CD4-positive, alpha-beta T cell treated with Interleukin-1 beta for 1 hour (primary cell): ENCODE measurements at places on chromosomes 4 and X.

DNA sequence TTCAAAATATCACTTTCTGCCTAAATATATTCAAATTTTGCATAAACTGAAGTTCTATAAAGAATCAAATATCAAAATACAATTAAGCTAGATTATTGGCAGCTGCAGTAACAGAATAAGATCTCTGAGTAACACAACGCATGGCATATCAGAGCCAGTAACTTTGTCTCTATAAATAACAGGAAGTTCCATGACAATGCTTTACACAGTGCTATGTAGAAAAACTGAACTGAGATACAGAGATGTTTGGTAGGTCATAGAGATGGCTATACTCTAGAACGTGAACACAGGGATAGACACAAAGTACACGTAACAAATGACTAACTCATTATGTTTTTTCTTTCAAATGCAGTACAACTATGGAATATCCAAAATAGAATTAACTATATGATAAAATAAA, 18.2 kb downstream of the UBE2D3 start:
- DNase-seq = no peak

- DNase-seq = no peak
Observed at GRCh38 chrX:69185141-69185540, 19.9 kb upstream of the PJA1 start.

DNA sequence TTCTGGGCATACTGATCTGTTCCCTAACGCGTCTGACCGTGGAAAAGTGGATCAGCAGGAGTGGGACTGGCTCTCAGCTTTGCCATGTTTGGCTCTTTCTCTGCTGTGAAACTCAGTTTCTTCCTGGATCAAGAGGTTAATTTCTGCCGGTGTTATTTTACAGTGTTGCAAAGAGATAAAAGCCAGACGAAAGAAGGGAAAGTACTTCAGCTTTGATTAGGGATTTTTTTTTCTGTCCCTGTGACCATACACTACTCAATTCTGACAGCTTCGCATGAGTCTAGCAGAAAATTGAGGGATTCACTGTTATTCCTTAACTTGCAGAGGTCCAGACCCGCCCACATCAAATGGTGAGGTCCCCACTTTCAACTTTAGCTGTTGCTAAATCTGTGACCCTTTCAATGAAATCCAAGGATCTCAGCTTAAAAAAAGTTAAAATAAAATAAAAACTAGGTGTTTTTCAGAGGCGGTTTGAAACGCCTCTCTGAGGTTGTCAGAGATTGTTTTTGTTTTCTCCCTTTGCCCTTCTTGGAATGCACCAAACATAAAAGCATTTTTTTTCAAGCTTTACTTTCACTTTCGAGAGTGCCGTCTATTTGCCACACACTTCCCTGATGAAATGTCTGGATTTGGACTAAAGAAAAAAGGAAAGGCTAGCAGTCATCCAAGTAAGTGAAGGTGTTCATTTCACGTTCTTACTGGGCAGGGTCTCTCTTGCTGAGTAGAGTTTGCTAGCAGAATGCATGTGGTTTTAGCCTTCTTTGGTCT, at the start of gene TLR3:
Gene TLR3 (plus strand): TSS at position 576 of the 768 bp plus-strand sequence. CDS start 7,464 bp downstream, outside the sequence.
- no peak for DNase-seq

DNA sequence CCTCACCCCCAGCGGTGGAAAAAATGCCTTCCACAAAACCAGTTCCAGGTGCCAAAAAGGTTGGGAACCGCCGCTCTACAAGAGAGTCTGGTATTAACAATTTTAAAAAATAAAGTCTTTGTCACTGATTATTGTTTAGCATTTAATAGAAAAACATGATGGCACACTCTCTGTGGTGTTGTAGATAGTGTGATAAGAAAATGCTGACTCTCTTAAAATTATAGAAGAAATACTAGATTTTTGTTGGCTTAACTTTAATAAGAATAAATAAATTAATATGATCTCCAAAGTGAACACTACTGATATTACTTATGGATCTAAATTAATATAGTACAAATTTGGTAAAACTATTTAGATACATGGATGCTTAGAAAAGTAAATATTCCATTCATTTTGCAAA, 943.5 kb downstream of the CCSER1 start:
- no peak for DNase-seq

DNA sequence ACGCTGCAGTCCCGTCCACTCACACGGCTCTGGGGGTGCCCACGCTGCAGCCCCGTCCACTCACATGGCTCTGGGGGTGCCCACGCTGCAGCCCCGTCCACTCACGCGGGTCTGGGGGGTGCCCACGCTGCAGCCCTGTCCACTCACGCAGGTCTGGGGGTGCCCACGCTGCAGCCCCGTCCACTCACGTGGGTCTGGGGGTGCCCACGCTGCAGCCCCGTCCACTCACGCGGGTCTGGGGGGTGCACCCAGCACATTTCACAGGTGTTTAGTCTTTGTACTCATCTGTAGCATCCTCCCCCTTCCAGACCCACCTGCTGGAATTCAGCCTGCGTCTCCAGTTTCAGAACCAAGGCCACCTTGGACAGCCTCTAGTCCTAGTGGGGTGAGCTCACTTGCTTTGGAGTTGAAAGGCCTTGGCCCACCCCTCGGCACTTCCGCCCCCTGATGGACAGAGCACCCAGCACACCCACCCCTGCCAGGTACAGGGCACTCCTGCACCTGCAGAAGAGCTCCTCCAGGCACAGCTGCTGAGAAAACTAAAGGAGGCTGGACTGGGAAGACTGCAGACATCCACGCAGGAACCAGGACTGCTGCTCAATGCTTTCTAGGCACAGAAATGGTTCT, 73.0 kb downstream of the ABLIM2 start:
- no peak for DNase-seq

- no peak for DNase-seq
Observed at GRCh38 chr4:128502818-128503527, 215.4 kb upstream of the PGRMC2 start.

- no peak for DNase-seq
Observed at GRCh38 chr4:149008415-149009025, 566.3 kb upstream of the NR3C2 start.

GRCh38 chr4:24426557-24426956, 157.8 kb downstream of the DHX15 start:
- no peak for DNase-seq

DNA sequence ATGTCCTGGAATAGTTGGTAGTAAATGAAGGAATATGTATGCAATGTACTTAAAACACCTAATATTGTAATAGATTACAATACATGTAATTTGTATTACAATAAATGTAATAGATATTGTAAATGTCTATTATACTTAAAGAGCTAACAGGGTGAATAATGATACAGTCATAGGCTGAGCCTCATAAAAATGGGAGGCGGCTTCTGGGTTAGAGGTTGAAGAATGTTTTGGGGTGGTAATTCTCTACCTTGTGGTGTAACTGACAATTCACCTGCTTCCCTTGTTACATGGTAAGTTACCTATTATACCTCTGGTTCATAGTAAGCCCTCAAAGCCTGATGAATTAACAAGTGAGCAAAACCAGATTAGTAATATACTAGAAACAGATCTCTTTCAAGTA, 26.0 kb downstream of the ATP8A1 start:
- no peak for DNase-seq

DNA sequence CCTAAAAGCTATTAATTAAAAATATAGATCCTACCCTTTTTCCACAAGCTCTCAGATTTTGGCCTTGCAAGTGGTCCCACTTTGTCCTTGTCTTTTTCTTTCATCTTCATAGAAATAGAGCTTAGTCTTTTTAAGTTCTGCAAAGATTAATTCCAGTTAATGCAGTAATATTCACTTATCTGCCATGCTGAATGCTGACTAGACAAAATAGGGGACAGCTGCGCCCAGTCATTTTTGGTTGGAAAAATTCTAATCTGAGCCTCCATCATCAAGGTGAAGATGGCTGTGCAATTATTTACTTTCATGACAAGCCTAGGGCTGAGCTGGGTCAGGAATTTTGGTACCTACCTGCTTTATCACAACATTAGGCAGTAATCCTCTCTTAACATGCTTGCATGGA, 241.3 kb upstream of the CXorf66 start:
- no peak for DNase-seq

DNA sequence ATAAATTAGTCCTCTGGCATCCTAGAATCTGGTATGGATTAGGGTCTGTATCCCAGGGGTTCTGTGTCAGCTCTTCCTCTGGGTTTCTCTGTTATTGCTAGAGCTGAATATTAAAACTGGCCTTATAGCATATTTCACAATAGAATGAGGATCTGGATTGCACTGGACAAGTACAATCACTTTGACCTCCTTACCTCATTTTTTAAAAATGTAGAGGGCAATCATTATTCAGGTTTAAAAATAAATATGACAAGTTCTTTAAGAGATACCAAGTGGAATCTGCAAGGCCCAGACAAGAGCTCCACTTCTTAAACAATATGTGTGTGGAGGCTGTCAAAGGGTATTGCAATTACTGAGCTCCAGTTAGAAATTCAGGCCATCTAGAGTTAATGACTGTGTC, 1.4 kb downstream of the PALLD start:
- DNase-seq = no peak
